ENCODE measurements at places on chromosomes 6 and 20. TPM values are rescaled to one million over a fixed set of nuclear protein-coding genes. Genes with fewer than 3 reads are reported as not detected.

RNF182 gene
- polyA plus RNA-seq, result 5.5 TPM

SCUBE3 gene
- 3.5 TPM for polyA plus RNA-seq

OR2J2 gene
- polyA plus RNA-seq, result 0.07 TPM

CRIP3 gene
- 7.6 TPM for polyA plus RNA-seq

KIF13A gene
- 50.0 TPM for polyA plus RNA-seq

BANF2 gene
- not detected for polyA plus RNA-seq

CRISP2 gene
- polyA plus RNA-seq, result 0.34 TPM

CCM2L gene
- polyA plus RNA-seq, result 12.8 TPM

TNFRSF6B gene
- polyA plus RNA-seq, result 1.6 TPM

STX11 gene
- polyA plus RNA-seq, result 2.5 TPM

PBOV1 gene
- polyA plus RNA-seq, result 0.06 TPM
